Stimulated activated CD4-positive, alpha-beta T cell treated with anti-CD3 and anti-CD28 coated beads, Interleukin-4, amount 100 ng/mL, for 48 hours (primary cell): ENCODE measurements at places on chromosomes 6 and 20.

DNA sequence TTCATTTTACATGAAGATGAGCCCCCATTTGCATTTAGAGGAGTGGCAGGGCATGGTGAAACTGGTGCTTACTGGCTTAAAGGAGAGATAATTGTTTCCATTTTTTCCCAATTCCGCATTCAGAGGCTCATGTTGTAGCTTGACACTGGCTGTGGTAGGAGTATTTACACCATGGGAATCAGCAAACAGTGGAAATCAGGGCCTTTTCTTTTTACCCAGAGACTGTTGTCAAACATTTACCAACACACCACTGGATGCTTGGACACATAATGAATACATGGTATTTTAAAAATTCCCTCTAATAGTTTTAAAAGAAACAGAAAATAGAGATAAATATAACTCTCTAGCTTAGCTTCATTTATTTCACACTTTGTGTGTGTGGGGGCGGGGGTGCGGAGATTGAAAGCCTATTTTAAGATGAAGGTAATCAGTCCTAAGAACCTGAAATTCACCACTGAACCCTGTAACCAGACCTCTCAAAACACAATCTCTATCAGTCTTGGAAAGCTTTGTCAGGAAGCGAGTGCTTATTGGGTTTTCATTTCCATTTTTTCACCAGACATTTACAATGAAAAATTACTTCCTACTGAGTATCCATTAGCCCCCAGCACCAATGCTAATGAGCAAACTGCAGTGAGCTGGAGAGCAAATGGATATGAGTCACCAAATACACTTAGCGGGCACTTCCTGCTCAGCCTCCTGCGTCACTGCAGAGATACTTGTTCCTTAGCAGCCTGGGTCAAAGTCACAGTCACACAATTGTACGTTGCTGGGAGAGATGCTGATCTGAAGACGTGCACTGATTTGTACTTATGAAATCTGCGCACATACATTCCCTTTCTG is 532.0 kb downstream of the BCKDHB start:
- DNase-seq = no peak

DNA sequence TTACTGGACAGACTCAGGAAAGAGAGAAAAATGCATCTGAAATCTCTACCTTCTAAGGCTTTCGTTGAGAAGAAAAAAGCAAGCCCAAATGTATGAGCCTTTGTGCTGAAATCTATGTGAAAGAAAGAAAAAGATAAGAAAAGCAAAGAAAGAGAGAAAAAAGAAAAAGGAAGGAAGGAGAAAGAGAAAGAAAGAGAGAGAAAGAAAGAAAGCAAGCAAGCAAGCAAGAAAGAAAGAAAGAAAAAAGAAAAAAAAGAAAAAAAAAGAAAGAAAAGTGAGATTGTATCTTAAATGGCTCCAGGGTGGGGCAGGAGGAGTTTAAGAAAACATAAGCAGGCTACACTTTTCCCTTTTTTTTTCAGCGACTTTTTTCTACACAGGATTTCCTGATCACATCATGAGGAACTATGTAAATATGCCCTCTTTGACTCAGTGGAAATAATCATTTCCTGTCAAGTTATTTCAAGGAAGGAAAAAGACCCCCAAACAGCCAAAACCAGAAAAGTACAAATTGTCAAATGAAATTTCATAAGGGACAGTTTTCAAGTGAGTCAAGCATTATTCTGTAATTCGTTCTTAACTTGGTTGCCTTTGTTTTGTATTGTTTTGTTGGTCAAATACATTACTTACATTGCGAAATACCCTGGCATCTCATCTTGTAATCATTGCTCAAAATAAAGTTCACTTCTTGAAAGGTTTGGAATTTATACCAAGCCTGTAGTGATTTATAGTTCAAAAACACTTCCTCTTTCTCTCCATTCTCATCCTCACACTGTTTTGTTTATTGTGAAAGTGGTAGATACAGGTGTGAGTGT is 79.5 kb upstream of the RNF217 start:
- DNase-seq = no peak

DNA sequence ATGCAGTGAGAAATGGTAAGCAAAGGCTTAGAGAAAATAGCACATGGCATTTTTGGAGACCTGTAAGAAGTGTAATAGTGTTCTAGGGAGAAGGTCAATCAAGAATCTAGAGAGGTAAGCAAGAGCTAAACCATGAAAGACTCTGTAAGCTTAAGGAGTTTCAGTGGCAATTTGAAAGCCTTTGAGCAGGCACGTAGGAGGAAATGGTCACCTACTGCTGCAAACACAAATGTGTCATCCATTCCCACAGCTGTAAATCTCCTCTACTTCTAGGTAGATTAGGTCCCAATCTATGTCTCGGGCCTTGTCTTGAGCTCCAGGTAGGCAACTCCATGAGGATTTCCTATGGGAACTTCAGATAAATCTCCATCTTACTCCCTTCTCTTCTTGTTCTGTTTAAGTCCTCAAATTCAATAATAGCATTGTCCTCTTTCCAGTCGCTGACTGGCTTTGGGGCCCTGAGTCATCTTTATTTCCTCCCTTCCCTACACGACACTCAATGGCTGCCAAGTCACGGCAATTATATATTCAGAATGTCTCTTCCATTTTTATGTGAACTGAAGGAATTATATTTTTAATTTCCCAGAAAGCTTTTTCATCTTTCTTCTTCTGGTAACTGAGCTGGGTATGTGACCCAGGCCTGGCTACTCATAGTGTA is 24.2 kb upstream of the PAQR8 start:
- DNase-seq = no peak

DNA sequence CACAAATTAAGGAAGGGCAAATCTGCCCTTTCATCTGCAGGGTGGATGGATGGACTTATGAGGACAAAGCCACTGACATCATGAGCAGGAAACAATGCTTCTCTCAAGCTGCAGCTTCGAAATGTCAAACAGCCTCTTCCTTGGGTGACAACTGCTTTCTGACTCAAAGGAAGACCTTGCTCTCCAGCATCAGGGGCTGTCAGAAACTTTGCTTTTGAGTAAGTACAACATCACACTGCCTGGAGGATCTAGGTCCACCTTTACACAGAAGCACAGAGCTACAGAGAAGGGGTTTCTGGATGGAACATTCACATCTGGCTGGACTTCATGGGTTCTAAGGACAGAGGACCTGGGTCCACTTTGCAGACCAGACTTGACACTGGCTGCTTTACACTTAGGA is 5.9 kb downstream of the CST1 start:
- DNase-seq = no peak

DNA sequence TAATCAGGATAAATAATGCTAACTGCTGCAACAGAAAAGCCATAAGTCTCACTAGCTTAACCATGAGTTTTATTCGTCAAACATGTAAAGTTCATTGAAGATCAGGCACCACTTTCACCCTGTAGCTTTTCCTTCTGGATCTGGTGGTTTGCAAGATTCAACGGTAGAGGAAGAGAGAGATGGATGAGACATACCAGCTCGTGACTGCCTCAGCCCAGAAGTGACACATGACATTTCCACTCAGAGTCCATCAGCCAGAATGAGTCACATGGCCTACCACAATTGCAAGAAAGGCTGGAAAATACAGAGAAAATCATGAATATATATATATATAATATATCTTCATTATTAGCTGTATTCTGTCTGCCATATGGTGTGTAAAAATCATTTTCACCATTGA is 29.0 kb downstream of the SPTLC3 start:
- DNase-seq = no peak
